ENCODE measurements at places on chromosomes 3 and 15.

DNA sequence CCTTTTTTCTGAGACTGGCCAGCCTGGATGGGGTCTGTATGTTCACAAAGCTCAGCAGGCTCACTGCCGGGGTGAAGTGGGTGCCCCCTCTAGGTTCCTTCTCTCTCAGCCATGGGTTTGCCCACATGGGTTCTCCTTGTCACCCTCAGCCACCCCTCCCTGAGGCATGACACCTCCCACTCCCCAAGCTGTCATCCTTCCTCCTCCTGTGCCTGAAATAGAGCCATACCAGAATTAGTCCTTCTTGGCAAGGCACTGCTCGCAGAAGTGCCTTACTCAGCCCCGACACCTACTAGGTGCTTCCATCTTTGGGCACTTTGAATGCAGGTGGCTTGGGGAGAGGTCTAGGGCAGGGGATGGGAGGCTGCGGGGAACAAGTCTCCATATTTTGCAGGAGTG is 62.9 kb upstream of the SEC13 start:
- no peak for DNase-seq

GRCh38 chr15:55802600-55803376 is 59.8 kb upstream of the PRTG start:
- no peak for DNase-seq

- DNase-seq: no peak
Measured at GRCh38 chr3:132504375-132504933, 87.2 kb downstream of the DNAJC13 start.

GRCh38 chr3:151877269-151877668 is 3.8 kb downstream of the SUCNR1 start:
- no peak for DNase-seq

- DNase-seq: no peak
Measured at GRCh38 chr15:99522288-99522687, 43.5 kb upstream of the MEF2A start.

DNA sequence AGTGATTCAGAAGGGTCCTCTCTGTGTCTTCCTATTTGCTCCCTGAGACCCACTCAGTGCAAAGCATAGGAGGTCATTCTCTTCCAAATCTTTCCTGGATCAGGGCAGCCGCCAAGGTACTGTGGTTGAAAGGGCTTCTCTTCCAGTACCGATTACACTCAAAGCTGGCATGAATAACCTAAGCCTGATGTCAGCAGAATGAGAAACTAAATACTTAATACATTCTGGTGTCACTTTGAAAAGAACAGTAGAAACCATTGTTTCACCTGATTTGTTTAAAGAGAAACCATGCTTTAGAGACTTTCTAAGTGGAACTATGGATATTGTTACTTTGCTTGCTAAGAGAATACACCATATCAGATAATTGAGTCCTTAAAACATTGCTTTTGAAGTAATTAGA is 50.2 kb downstream of the PDHB start:
- DNase-seq: no peak

GRCh38 chr15:39936187-39936586 is 2.3 kb downstream of the EIF2AK4 start:
- no peak for DNase-seq

DNA sequence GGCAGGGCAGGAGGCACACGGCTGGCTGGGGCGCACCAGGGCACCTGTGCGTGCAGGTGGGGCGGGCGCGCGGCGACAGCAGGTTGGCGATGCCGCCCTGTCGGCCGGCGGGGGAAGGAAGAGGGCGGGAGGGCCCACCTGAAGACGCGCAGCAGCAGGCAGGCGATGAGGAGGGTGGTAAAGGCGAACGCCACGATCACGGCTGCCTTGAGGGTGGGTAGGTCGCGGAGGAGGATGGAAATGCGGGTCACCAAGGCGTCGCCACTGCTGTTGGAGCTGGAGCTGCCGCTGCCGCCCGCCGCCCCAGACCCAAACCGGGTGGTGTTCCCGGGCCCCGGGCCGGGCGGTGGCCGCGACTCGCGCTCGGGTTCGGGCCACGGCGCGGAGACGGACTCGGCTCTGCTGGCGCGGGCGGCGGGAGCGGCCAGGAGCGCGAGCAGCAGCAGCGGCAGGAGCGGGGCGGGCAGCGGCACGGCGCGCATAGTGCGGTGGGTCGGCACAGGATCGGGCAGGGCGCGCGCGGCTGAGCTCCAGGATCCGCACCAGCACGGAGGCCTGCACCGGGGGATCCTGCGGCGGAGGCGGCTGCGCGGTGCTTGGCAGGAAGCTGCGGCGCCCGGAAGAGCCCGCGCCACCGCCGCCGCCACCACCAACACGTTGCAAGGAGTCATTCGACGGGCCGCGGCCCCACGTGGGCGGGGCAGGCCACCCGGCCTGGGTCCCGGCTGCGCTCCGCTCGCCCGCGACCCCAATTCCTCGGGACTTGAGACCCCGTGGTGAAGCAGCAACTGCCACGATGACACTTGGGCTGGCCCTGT is at the start of gene FAM174B:
Gene FAM174B, minus strand, starts transcription at position 598 of the 818 bp plus-strand sequence.
- peak; percentile 16 for DNase-seq

- no peak for DNase-seq
Measured at GRCh38 chr3:168186293-168186983, 90.7 kb upstream of the GOLIM4 start.

GRCh38 chr3:189806171-189806951 is 175.2 kb downstream of the TP63 start:
- no peak for DNase-seq

- DNase-seq: no peak
Measured at GRCh38 chr3:112048911-112049310, 14.4 kb downstream of the TMPRSS7 start.

GRCh38 chr3:1092061-1092460 is 763 bp upstream of the CNTN6 start:
- no peak for DNase-seq

DNA sequence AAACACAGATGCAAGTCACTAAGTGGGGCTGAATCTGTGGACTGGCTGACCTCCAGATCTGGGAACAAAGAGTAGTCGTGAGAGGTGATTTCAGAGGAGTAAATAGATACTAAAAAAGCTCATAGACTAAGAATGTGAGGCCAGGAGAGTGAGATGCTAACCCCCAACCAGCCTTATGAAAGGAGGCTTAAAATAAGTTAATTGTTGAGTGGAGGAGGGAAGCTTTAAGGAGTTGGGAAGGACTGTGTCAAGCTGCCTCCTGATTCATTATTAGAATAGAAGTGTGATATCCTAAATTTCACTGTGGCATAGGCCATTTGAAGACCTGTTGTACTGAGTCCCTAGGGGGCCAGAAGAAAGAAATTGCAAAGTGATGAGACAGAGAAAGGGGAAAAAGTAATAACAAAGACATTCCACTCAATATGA is 107.6 kb downstream of the RBPMS2 start:
- no peak for DNase-seq

- no peak for DNase-seq
Measured at GRCh38 chr3:134605556-134605955, 45.3 kb downstream of the KY start.

DNA sequence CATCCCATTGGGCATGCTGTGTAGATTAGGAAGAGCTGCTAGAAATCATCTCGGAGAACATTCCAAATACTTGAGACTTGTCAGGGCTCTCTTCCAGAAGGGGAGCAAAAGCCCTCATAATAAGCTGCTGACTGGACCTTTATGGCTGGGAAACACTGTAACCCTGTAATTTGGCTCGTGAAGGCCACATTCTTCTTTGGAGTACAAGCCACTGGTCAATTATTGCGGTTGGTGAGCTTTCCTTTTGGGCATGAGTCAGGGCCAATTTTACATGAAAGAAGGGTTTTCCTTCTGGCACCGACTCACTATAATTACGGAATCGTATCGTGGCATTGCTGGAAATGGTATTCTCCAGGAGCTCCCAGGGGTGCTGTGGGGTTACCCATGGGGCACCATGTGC is 434.5 kb upstream of the RGMA start:
- DNase-seq: no peak

GRCh38 chr3:71753701-71754609 is at the start of gene GPR27:
GPR27 (plus strand) TSS chr3:71753855; CDS start chr3:71754050, 195 bp downstream.
- no peak for DNase-seq

GRCh38 chr15:61344293-61344692 is 115.2 kb upstream of the RORA start:
- no peak for DNase-seq

GRCh38 chr3:129965937-129966336 is 8.6 kb upstream of the TRH start:
- DNase-seq: no peak

DNA sequence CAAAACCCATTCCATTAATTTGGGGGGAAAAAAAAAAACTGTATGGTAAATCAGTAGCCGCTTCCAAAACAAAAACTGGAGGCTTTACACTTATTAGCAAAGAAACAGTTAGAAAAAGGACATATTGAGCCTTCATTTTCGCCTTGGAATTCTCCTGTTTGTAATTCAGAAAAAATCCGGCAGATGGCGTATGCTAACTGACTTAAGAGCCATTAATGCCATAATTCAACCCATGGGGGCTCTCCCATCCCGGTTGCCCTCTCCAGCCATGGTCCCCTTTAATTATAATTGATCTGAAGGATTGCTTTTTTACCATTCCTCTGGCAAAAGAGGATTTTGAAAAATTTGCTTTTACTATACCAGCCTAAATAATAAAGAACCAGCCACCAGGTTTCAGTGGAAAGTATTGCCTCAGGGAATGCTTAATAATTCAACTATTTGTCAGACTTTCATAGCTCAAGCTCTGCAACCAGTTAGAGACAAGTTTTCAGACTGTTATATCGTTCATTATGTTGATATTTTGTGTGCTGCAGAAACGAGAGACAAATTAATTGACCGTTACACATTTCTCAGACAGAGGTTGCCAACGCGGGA is 9.4 kb upstream of the RPL24 start:
- no peak for DNase-seq

GRCh38 chr15:28094732-28095521 is 4.2 kb downstream of the OCA2 start:
- no peak for DNase-seq

- no peak for DNase-seq
Measured at GRCh38 chr3:29144807-29145206, 136.1 kb upstream of the RBMS3 start.

DNA sequence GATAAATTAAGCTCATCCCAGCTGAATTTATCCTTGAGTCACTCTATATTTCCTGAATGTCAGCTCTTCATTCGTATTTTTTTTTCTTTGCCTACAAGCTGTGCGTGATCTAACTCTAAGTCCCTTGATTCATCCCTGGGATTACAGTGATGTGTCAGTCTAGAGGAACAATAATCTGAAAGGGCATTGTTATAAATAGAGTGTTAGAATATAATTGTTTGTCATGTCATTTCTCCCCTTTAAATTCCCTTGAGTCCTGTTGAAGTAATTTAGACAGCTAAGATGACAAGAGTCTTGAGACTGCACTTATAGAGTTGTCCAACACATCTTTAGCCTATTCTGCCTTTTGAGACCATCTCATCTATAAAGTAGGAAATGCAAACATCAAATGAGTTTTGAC is 621.8 kb downstream of the ZIC1 start:
- no peak for DNase-seq

GRCh38 chr3:99854756-99855298 is 37.2 kb downstream of the CMSS1 start:
- no peak for DNase-seq

- no peak for DNase-seq
Measured at GRCh38 chr3:1903111-1903510, 195.6 kb upstream of the CNTN4 start.

DNA sequence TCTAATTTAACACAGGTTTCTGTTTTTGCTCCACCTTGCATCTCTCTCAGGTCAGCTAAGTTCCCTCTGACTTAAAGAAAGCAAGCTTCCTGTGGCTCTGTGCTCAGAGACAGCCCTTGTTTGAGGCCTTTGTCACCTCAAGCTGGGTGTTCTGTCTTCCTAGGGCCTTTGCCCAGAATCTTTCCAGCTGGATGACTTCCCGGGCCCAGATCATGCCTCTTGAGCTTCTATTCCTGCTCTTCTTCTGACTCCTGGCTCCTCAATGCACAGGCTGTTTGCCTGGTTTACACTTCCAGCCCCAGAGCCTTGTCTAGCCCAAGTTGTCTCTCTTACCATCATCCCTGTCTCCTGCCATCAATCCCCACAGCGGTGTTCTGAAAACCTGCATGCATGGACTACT is 300.6 kb downstream of the VPS13C start:
- DNase-seq: no peak

DNA sequence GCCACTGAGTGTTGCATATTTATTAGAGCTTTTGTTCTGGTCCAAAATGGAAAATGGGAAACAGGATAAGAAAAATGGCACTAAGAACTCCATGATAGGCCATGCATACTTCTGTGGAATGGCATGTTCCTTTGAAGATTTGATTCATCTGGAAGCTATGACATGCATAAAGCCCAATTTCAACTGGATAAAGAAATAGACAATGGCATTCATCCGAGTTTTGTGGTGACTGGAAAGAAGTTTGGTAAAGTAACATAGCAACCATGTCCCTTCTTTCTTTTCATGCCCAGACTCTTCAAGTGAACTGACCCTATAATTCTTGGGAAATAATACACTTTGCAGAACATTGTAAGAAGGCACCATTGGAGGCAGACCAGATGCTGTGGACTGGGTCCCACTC is 368.4 kb upstream of the IL12A start:
- no peak for DNase-seq

GRCh38 chr3:42799376-42799775 is 4.9 kb downstream of the HIGD1A start:
- DNase-seq: no peak

- DNase-seq: no peak
Measured at GRCh38 chr3:4225005-4225471, 78.1 kb upstream of the SETMAR start.

GRCh38 chr3:156997351-156997750 is 162.6 kb downstream of the CCNL1 start:
- no peak for DNase-seq

- DNase-seq: no peak
Measured at GRCh38 chr3:170942011-170942410, 33.6 kb upstream of the EIF5A2 start.

GRCh38 chr3:7546253-7546652 is 685.3 kb downstream of the GRM7 start:
- no peak for DNase-seq

GRCh38 chr15:52115598-52116427 is 3.2 kb upstream of the BCL2L10 start:
- DNase-seq: no peak

DNA sequence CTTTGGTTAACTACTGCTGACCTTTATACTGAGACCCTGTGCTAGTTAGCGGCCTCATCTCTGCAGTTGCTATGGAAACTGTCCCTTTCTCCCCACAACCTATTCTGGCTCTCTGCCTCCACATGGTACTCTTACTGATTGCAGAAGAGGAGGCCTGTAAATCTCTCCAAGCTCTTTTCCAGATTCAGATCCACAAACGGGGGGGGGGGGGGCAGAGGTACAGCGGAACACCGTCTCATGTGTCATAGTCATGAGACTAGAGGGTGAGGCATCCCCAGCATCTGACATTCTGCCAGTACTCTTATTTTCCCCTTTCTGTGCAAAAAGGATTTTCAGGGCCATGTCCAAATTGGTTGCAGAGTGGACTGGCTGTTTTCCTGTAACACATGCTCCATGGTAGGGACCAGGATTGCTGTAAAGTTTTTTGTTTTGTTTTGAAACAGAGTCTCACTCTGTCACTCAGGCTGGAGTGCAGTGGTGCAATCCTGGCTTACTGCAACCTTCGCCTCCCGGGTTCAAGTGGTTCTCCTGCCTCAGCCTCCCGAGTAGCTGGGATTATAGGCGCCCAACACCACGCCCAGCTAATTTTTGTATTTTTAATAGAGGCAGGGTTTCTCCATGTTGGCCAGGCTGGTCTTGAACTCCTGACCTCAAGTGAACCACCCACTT is 8.3 kb upstream of the MAP1A start:
- no peak for DNase-seq

GRCh38 chr3:66860771-66861170 is 137.3 kb upstream of the KBTBD8 start:
- no peak for DNase-seq

- DNase-seq: no peak
Measured at GRCh38 chr15:91476861-91477260, 376.6 kb upstream of the SLCO3A1 start.

- DNase-seq: no peak
Measured at GRCh38 chr3:143601723-143602484, 246.4 kb downstream of the SLC9A9 start.
